Glomerular endothelial cell (primary cell): ENCODE measurements at places on chromosomes 5 and 9.

DNA sequence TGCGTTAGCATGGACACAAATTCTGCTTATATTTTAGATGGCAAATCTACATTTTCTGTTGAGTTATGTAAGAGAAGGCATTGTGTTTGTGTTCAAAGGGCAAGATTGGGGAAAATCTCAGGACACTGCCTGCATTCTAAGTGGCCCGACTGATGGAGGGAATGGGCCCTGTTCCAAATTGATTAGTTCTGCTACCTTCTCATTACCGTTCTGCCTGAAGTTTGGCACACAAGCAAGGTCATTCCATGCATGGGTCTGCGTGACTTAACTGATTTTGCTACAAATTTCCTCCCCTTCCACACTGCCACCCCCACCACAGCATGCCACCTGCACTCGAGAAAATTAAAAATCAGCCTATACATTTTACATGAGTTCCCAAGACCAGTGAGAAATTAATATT, 409.9 kb downstream of the BRINP1 start:
- no peak for DNase-seq

DNA sequence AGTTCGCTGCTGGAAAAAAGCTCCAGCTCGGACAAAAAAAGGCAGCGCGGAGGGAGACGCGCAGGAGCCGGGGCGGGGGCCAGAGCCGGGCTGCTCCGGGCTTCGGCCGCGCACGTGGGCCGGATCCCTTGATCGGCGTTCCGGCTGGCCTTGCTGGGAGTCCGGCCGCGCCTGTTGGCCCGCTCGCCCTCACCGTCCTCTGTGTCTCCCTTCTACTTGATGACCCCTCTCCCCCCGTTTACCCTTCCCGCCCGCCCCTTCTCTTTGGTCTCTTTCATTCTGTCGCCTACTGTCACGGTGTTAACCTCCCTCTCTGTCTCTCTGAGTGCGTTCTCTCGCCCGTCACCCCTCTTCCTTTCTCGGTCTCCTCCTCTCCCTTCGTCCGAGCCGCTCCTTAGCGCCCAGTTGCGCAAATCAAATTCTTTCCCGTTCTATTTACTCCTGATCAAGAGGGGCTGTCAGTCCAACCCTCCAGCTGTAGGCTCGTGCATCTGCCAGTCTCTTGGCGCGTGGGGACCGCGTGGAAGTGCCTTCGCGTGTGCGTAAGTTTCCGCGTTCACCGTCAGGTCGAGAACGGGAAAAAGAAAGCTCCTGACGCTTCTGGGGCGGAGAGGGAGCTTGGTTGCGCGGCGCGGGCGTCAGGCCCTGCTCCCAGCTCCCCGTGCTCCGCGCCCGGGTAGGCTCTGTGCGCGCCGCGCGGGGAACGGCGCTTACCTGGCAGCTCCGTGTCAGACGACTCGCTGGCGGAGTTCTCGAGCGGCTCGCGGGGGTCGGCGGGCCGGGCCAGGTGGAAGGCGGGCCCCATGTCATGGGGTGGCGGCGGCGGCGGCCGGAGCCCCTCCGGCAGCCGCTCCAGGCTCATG, 798 bp downstream of the PITX1 start:
- DNase-seq = no peak

DNA sequence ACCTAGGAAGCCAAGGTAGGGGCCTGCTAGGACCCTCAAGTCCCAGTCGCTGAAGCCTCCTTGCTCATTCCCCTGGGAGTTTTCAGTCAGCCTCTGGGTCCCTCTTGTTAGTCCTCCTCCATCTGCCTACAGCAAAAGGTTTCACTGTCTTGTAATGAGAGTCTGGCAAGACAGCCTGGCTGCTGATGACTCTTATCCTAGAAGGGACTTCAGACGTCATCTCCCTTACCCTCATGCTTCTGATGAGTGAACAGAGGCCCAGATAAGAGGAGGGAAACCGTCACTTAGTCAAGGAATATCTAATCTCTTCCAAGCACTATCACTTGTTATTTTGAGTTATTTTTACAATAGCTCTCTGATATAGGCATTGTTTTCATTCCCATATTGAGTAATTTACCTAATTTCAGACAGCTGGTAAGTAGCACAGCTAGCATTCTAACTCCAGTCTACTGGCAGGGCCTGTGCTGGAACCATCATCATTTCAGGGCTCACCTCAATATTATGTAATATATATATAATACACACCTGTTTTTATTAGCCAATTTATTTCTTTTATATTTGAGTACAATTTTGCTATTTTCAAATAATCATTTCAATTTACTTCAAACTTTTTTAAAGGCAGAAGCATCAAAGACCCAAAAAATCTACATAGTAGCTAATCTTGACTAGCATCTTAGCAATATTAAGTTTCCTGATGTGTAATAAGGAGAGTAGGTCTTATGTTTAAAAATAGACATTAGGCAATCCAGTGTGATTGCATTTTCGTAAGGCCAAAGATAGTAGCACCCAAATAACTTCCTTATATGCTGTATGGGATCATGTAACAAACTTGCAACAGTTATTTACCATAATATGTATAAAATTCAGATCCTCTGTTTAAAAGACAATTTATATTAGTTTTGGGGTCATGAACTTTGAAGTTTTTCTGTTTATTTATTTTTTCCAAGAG, 7.9 kb downstream of the CMYA5 start:
- no peak for DNase-seq

GRCh38 chr9:87499424-87500017, 1.9 kb downstream of the DAPK1 start:
- DNase-seq = no peak

- no peak for DNase-seq
Observed at GRCh38 chr9:130305381-130305780, 39.8 kb downstream of the HMCN2 start.

- DNase-seq = no peak
Observed at GRCh38 chr9:1353291-1353690, 303.1 kb downstream of the DMRT2 start.

- DNase-seq = no peak
Observed at GRCh38 chr5:170393235-170393634, 4.1 kb upstream of the KCNMB1 start.

DNA sequence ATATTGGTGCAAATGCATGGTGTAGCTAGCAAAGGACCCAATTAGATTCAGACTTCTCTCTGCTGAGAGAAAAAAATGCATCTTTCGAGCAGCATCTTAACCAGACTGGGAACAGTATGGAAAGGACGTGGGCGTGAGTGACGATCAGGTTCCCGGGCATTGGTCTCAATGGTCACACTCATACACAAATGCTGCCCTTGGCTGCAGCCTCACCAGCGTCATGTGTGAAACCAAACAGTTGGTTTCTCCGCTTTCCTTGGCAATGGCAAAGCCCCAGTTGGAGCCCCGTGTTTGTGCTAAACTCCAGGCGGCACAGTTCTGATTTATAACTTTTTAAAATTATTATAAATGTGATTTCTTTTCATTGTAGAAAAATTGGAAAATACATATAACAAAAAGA, 237.8 kb downstream of the SEC61B start:
- no peak for DNase-seq

DNA sequence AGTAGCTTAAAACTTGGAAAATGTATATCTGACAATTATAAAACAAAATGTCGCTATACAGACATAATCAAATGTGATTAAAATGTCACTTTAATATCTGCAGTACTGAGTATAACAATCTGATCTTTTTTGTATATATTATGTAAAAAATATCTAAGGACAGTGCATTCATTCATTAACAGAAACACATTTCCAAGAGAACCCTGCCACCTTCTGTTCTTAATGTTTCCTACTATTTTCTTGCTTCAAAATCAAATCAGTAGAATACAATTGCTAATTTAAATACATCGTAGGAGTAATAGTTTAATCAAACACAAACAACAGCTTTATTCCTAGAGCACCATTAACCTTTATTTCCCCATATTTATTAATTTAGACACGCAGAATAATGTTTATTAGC, 142.6 kb upstream of the ST8SIA4 start:
- no peak for DNase-seq

GRCh38 chr5:77642738-77643653, 4.5 kb upstream of the OTP start:
- DNase-seq = no peak

- DNase-seq = no peak
Observed at GRCh38 chr5:149572576-149573231, 8.6 kb upstream of the ARHGEF37 start.

- no peak for DNase-seq
Observed at GRCh38 chr9:68637020-68637419, 68.0 kb upstream of the PIP5K1B start.

- DNase-seq = no peak
Observed at GRCh38 chr5:61327760-61328753, 4.0 kb upstream of the ZSWIM6 start.

- no peak for DNase-seq
Observed at GRCh38 chr9:107276966-107277710, 5.9 kb upstream of the RAD23B start.

- DNase-seq = no peak
Observed at GRCh38 chr5:74421377-74421776, 219.2 kb downstream of the ENC1 start.

- DNase-seq = no peak
Observed at GRCh38 chr9:124062172-124062571, 50.6 kb downstream of the LHX2 start.

GRCh38 chr5:124057724-124058231, 545.8 kb downstream of the CSNK1G3 start:
- DNase-seq = no peak

DNA sequence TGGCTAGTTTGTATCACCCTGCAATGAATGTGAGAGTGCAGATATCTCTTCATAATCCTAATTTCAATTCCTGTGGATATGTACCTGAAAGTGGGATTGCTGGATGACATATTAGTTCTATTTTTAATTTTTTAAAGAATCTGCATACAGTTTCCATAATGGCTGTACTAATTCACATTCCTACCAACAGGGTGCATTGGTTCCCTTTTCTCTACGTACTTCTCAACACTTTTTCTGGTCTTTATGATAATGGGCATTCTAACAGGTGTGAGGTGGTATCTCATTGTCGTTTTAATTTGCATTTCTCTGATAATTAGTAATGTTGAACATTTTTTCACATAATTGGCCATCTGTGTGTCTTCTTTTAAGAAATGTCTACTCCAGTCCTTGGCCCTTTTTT, 927.5 kb downstream of the DTWD2 start:
- no peak for DNase-seq
